NCI-H1436 (cell line): ENCODE measurements at places on chromosomes 1 and 21.

- no peak for DNase-seq
These were observed 219.2 kb downstream of the RERE start for GRCh38 chr1:8598060-8598724.

DNA sequence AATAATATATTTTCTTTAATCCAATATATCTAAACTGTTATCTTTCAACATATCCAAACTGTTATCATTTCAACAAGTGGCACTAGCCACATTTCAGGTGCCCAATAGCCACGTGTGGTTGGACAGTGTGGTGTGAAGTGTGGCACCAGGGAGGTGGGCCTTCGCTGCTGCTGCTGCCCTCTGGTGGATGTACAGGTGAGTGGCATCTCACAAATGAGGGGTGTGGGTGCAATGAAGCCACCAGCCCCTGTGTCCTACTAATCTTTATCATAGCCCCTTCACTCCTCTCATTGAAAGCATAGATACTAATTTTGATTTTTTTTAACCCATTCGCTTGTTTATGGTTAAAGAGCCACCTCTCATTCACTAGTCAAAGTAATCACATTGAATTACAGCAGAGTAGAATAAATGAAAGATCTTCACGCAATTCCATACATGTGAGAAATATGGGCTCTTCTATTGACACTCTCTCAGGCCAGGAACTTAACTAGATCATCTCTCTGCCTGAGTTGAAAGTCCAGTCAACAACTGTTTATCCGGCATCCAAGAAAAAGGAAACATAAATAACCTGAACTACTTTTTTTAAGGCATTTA lies 499.2 kb downstream of the OMA1 start:
- DNase-seq: no peak

- no peak for DNase-seq
These were observed 1.5 kb upstream of the ATP1A2 start for GRCh38 chr1:160114085-160114484.

- no peak for DNase-seq
These were observed 179.8 kb downstream of the HFM1 start for GRCh38 chr1:91224878-91225277.

- DNase-seq: no peak
These were observed 267.7 kb downstream of the AKT3 start for GRCh38 chr1:243582326-243582725.

GRCh38 chr1:246591047-246591446 lies 24.8 kb downstream of the CNST start:
- DNase-seq: no peak

DNA sequence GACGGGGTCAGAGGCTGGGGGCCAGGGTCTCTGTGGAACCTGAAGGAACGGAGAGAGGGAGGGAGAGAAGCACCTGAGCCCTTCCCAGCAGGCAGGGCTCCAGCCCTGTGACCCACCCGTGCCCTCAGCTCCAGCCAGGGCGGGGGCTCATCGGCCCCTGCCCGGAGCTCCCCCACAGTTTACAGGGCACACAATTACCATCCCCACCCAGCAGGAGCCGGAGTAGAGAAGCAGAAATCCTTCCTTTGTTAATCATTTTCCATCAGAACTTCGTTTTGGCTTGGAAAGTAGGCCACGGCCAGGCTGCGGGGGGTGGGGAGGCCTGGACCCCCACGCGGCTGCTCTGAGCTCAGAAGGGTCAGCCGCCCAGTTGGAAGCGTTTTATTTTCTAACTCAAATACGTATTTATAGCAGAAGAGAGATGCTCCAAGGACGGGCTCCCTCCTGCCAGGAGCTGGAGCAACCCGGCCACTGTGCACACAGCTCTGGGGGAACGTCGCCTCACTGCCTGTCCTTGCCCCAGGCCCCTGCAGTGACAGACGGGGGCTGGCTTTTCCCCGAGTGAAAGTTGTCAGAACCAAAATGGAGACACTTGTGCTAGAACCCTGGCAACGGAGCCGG lies 42.7 kb upstream of the ADARB1 start:
- DNase-seq: no peak

DNA sequence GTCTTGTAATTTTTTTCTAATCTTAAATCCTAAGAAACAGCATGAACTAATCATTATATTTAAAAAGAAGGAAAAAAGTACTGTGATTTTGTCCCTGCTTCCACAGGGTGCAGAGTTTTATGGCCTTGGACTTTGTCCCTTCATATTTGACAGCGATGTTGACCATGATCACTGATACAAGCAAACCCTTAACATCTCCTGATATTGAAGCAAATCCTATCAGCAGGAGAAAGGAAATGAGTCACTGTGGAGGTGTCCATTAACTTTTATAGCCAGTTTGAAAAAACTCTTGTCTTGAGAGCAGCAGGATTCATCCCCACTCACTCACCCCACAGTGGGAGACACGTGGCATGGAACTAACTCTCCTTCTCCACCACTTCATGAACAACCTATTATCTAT lies 5.1 kb upstream of the REG4 start:
- no peak for DNase-seq

- no peak for DNase-seq
These were observed 300 bp downstream of the USP24 start for GRCh38 chr1:55214934-55215193.

- no peak for DNase-seq
These were observed 61.2 kb downstream of the TCP10L start for GRCh38 chr21:32523988-32524719.

- DNase-seq: no peak
These were observed 165.4 kb downstream of the MRPL39 start for GRCh38 chr21:25441835-25442234.

GRCh38 chr1:165355977-165356811 lies at the start of gene LMX1A:
LMX1A (minus strand) TSS chr1:165356715; CDS start chr1:165355559, 1,156 bp downstream.
- no peak for DNase-seq

DNA sequence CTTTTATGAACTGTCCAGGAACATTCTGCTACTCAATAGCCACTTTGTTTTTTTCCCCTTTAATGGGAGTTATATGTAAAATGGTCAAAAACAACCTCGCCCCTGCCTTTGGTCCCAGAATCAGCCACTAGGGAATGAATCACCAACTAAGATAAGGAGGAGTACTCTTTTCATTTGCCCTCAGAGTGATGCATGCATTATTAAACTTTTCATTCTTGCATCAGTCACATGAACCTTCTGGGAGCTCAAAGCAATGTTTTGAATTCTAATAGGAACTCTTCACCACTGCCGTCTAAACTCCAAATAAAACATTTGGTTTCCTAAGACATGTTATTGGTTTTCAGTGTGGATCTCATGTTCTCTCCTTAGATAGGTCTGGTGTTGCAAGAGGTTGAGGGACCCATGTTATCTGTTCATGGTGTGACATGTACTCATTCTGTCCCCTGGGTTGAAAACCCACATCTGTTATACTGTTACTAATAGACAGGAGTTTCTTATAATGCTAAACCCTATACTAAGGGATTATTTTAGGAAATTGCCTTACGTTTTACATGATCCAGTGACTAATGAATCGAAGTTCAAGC lies 17.8 kb upstream of the HSD17B7 start:
- DNase-seq: no peak

DNA sequence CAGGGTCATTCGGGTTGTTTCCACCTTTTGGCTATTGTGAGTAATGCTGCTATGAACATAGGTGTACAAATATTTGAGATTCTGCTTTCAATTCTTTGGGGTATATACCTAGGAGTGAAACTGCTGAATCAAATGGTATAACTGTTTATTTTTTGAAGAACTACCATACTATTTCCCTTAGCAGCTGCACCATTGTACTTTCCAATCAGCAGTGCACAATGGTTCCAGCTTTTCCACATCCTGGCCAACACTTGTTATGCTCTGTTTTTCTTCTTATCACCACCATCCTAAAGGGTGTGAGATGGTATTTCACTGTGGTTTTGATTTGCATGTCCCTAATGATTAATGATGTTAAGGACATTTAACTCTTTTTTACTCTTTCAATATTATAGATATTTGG lies 3.6 kb upstream of the ABCA4 start:
- no peak for DNase-seq

- DNase-seq: no peak
These were observed 50.9 kb downstream of the CNST start for GRCh38 chr1:246617156-246617555.

DNA sequence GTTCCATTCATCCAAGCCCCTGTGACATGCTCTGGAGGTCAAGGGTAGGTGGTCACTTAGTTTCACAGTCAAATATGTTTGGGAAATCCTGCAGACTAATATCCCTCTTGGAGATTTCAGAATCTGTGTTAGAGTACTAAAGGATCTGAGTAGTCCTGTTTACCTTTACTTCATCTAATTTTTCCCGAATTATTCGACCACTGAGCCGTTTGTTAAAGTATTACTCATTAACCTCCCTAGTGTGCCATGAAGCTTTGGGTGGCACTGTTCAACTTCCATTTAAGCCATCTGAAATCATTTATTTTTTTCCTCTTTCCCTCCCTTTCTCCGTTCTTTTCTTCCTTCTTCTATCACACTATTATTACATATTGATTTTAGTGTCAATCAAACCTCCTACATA lies 109.9 kb downstream of the NGF start:
- no peak for DNase-seq

DNA sequence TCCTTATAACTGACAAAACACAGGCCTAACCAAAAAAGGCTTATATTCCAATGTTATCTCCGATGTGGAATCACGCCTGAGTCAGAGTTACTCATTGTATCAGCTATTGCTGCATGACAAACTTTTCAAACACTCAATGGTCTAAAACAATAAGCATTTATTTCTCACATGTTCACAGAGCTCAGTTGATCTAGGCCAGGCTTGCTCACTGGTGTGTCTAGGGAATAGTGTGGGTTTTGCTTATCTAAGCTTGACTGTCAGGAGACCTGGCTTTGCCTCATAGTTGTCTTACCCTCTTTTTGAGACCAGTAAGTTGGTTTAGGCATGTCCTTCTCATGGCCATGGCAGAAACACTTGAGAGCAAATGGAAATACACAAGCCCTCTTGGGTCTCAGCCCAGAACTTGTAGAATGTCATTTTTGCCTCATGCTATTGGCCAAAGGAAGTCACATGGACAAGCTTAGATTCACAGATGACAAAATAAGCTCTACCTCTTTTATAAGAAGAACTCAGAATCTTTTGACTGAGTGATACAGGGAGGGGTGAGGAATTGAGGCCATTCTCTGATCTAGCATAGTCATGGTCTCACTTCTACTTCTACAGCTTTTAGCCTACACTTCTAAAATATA lies 130.8 kb downstream of the HMCN1 start:
- no peak for DNase-seq

- no peak for DNase-seq
These were observed 9.8 kb downstream of the RGS18 start for GRCh38 chr1:192167911-192168700.
